ENCODE measurements at places on chromosomes 13 and 19.
A peak's percentile ranks its signal among the peaks of the same experiment; 100 is the strongest.

DNA sequence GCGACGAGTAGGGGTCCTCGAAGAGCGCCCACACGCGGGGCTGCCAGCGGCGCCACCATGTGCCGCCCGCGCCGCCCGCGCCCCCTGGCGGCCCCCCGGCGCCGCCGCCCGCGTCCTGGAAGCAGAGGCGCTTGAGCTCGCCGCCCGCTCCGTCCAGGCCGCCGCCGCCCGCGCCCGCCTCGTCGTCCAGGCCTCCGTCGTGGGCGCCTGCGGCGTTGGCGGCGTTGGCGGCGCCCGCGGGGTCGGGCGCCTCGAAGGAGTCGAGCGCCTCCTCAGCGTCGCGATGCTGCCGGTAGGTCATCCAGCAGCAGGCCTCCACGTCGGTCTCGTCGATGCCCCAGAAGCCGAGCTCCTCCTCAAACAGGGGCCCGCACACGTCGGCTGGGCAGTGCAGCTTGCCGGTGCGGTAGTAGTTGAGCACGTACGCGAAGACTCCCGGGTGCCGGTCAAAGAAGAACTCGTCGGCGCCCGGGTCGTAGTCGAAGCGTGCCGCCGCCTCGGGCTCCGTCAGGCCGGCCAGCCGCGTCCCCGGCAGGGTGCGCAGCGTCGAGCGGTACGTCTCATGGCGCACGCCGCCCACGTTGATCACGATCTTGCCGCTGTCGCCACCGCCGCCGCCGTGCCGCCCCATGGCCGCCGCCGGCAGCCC lies 829 bp downstream of the KCNC3 start:
- no peak for DNase-seq

GRCh38 chr19:3057275-3057714 lies 5.0 kb downstream of the TLE5 start:
- no peak for DNase-seq

DNA sequence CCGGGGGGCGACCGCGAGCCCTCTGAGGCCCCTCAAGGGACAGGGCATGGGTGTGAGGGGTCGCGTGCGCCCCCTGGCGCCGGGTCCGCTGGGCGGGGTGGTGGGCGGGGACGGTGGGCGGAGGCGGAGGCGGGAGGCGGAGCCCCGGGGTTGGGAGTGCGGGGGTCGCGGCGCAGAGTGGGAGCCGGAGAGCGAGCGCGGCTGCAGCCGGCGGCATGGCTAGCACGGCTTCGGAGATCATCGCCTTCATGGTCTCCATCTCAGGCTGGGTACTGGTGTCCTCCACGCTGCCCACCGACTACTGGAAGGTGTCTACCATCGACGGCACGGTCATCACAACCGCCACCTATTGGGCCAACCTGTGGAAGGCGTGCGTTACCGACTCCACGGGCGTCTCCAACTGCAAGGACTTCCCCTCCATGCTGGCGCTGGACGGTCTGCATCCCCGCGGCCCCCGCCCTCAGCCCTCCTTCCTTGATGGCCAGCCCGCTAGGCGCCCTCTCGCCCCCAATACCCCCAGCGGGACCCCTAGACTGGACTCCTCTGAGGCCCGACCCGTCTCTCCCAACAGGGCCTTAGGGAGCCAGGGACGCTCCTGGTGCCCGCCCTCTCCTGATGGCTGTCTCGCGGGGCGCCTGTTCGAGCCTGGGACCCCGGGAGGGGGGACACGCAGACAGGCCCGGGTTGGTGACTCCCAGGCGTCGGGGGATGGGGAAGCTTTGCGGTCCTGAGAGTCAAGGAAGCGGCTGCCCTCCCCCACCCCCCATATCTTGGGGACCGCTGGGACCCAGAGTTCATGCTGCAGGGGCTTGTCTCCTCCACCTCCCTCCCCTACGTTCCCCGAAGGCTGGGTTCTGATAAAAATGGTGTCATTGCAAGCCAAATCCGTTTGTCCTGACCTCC lies at the start of gene CLDN10:
Gene CLDN10, plus strand, starts transcription at position 182 of the 903 bp plus-strand sequence. Its CDS starts 34 bp downstream, at position 216.
- no peak for DNase-seq

GRCh38 chr19:35108730-35109129 lies 6.9 kb upstream of the FXYD3 start:
- no peak for DNase-seq

DNA sequence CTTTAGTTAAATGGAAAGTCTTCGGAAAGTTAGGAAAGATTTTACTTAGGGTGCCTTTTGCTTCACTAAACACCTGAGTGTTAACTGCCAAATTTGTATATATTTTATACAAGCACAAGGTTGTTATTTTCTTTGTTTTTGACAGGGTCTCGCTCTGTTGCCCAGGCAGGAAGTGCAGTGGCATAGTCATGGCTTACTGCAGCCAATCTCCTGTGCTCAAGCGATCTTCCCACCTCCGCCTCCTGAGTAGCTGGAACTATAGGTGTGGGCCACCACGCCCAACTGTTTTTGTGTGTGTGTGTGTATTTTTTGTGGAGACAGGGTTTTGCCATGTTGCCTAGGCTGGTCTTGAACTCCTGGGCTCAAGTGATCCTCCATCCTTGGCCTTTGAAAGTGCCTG lies 16.2 kb downstream of the KCTD4 start:
- peak; percentile 2 for DNase-seq

DNA sequence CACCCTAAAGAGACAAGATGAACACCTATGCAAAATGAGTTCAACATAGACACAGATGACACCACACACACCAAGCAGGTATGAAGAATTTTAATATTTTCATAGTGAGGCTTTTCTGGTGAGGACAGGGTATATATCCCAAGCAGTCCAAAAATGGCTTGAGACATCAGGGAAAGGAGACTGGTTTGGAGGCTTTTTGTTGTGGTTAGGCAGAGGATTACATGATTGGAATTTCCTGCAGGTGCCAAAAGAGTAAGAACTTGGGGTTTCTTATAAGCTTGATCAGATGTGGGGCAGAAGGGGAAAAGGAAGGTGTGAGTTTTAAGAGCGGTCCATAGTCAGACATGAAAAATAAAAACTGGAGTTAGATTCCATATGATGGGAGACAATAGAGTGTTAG lies 420.8 kb upstream of the SLITRK1 start:
- DNase-seq: no peak

GRCh38 chr13:84962141-84962750 lies 837.0 kb downstream of the SLITRK6 start:
- peak; percentile 38 for DNase-seq

GRCh38 chr13:41434831-41435520 lies 22.4 kb upstream of the RGCC start:
- DNase-seq: no peak

DNA sequence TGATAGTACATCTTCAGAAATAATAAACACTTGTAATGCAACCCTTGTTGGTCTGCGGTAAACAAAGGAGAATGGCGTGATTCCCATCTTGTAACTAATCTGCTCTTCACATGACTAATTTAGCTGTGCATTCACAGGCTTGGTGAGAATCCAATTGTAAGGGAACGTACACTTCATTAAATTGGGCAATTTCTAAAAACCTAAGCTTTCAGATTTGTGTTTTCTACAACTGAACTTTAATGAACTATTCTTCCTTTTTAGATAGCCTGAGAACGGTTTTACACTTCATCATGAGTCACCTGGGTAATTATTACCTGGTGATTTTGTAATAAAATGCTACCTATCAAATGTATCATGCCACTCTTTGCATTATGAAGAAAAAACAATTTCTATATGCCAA lies 306.9 kb downstream of the KLF5 start:
- no peak for DNase-seq

GRCh38 chr19:34075661-34076091 lies 96.6 kb upstream of the LSM14A start:
- DNase-seq: no peak

- no peak for DNase-seq
Measured at GRCh38 chr13:67515895-67516294, 285.8 kb upstream of the PCDH9 start.

- no peak for DNase-seq
Measured at GRCh38 chr13:44307844-44308243, 65.8 kb upstream of the SERP2 start.

- DNase-seq: no peak
Measured at GRCh38 chr13:77786695-77787287, 89.3 kb downstream of the SLAIN1 start.

DNA sequence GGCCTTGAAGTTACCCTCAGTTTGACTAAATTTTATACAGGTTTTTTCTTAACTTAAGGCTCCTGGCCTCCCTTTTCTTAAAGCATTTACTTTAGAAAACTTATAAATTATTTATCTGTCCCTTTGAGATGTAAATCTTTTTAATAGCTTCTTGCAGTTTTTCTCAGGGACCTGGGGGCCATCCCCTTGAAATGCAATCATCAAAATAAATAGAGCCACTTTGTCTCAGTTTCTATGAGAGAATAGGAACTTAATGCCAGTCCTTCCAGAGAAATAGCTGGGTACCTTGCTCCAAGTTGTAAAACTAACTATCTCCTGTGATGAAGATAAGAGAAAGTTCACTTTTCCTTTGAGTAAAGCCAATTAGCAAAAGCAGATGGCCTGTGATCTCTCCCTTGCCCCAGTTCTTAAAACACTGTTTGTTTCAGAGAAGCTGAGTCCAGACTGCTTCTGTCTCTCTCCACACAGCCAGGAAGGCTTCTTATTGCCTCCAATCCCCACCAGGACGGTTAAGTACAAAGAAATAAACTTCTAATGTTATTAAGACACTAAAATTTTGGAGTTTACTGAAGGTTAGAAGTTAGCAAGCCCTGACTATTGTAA lies 913.1 kb downstream of the OLFM4 start:
- DNase-seq: no peak

DNA sequence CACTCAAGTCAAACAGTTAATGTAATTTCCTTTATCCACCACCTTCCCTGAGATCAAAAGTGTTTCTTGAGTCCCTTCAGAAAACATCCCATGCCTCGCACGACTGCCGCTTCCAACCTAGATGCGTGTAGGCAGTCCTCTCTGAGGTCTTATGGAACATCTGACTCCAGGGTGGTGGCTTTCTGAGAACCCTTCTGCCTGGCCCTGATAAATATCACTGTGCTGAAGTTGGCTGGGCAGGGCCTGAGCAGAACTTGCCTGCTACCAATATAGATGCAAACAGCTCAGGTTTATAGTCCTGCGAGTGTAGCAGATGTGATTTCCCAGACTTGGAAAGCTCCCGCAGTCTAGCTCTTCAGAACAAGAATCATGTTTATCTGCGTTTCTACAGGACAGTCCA lies 61.1 kb upstream of the GPR12 start:
- no peak for DNase-seq

GRCh38 chr19:41249707-41250423 lies 14.3 kb upstream of the HNRNPUL1 start:
- no peak for DNase-seq

DNA sequence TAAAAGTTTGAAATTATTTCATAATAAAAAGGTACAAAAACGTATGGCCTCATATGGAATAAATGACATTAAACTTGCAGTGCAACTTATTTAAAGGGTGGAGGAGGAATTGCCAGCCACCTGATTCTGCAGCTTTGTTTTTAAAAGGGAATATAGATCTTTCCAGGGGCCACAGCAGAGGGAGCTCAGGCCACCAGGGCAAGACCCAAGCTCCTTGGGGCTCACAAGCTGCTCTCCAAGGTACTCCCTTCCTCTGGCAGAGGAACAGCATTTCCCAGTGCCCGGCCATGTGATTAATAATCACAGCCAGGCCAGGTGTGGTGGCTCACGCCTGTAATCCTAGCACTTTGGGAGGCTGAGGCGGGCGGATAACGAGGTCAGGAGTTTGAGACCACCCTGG lies 6.2 kb downstream of the ACOD1 start:
- DNase-seq: no peak

- peak; percentile 56 for DNase-seq
Measured at GRCh38 chr19:12723641-12724426, at the start of gene TNPO2. Gene TNPO2, minus strand, starts transcription at chr19:12723932. Its CDS starts 2,955 bp downstream, at chr19:12720977.

DNA sequence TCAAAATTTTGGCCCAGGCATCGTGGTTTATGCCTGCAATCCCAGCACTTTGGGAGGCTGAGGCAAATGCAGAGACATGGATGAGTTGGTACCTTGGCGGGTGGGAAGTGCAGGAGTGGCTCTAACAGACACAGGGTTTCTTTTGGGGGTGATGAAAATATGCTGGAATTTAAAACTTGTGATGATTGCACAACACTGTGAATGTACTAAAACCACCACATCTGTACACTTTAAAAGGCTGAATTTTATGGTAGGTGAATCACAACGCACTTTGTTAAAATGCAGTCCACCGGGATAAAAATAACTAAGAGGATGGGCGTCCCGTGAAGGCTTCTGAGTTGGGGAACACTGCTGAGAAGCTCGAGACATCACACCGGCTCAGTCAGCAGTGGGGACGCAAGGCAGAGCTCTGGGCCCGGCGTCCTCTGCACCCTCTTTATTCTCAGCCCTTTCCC lies 47.1 kb downstream of the MLLT1 start:
- no peak for DNase-seq

- DNase-seq: no peak
Measured at GRCh38 chr13:47144782-47145181, 247.9 kb upstream of the HTR2A start.

DNA sequence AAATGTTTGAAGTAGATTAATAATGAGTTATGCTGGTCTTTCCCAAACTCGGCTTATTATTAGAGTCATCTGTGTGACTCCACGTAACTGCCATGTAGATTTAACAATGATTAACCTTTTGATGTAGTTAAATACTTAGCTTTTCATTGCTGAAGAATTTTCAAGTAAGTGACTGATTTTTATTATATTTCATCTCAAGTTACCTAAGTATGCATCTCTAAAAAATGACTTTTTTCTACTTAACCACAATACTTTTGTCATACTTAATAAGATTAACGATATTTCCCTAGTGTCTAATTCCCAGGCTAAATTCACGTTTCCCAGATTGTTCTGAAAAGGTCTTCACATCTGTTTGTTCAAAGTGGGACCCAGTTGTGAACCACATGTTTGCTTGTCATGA lies 17.8 kb downstream of the BIVM start:
- DNase-seq: no peak

DNA sequence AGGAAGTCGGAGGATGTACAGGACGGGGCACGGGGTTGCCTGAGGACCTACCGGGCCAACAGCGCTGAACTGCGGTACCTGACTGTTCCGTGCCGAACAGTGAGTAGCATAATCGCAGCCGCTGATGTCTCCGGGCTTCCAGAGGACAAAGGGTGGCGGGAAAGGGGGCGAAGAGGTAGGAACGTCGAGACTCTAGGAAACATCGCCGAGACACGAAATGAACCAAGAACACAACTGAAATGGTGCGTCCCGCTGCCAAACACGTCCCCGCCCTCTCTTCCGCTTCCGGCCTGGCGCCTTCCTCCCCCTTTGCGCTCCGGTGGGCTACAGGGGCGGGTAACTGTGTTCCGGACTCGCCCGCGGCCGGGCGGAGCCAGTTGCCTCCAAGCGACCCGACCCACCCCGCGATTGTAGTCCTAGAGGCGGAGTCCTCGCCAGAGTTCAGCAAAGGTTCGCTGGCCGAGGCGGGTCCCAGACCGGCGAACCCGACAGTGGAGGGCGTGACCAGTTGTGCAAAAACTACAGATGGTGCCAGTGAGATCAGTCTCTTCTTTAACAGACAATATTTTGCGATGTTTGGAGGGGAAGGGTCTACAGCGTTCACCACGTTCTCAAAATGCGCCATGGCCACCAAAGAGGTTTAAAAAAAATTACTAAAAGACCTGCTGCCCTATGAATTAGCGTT lies at the start of gene MRPS31:
Gene MRPS31, minus strand, starts transcription at position 257 of the 685 bp plus-strand sequence. Its CDS starts 54 bp downstream, at position 203.
- DNase-seq: peak; percentile 92

GRCh38 chr19:18875726-18876125 lies 20.2 kb downstream of the CERS1 start:
- no peak for DNase-seq

All from naive B cell (primary cell).